Right ventricle myocardium inferior (tissue), 1 donor: ENCODE measurements at places on chromosomes 6 and 20. TPM values are rescaled to one million over a fixed set of nuclear protein-coding genes. Genes with fewer than 3 reads are reported as not detected.

The SERAC1 gene
- total RNA-seq, result 5.5 TPM

The TMEM200A gene
- not detected for total RNA-seq

The MYCT1 gene
- total RNA-seq, result 17.6 TPM

The CYP39A1 gene
- 4.8 TPM for total RNA-seq

The GPR63 gene
- total RNA-seq, result 0.65 TPM

The DZANK1 gene
- 1.1 TPM for total RNA-seq

GRCh38 chr6:41595166-41595565 is 43.1 kb upstream of the MDFI start:
- no peak for DNase-seq

DNA sequence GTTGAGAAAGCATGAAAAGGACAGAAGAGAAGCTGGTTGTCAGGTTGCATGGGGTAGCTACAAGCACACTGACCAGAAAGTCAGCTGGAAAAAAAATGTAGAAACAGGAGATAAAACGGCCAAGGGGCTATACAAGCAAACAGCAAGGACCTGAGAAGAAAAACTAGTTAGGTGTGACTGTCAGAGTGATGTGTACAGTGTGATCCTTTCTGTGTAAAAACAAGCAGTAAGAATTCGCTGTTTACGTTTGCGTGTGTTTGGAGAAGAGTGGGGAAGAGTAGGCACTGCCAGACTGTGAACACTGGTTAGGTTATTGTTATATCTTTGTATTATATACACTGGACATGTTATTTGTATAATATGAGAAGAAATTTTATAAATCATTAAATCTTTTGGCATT is 28.1 kb downstream of the PTPN1 start:
- no peak for DNase-seq

- DNase-seq, result no peak
Observed at GRCh38 chr6:134517868-134518267, 200.0 kb upstream of the SGK1 start.

GRCh38 chr20:44720997-44721784 is 6.0 kb downstream of the CCN5 start:
- DNase-seq, result peak; percentile 76

DNA sequence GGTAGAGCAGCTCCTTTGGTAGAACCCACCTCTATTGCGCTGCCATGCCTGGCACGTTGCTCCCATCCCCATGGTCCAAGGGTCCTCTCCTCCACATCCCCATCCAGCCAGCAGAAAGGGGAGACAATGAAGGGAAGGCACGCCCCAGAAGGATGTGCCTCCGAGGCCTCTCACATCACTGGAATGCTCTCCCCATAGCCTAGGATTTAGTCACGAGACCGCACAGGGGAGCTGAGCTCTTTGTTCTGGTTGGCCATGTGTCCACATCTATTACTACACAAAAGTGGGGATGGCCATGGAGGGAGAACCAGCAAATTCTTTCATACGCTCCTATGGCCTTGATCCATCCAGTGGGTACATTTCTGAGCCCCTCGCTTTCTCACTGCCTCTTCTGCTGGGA is 60.5 kb upstream of the SALL4 start:
- DNase-seq, result no peak

- DNase-seq, result no peak
Observed at GRCh38 chr6:111922454-111923297, 49.4 kb upstream of the FYN start.

DNA sequence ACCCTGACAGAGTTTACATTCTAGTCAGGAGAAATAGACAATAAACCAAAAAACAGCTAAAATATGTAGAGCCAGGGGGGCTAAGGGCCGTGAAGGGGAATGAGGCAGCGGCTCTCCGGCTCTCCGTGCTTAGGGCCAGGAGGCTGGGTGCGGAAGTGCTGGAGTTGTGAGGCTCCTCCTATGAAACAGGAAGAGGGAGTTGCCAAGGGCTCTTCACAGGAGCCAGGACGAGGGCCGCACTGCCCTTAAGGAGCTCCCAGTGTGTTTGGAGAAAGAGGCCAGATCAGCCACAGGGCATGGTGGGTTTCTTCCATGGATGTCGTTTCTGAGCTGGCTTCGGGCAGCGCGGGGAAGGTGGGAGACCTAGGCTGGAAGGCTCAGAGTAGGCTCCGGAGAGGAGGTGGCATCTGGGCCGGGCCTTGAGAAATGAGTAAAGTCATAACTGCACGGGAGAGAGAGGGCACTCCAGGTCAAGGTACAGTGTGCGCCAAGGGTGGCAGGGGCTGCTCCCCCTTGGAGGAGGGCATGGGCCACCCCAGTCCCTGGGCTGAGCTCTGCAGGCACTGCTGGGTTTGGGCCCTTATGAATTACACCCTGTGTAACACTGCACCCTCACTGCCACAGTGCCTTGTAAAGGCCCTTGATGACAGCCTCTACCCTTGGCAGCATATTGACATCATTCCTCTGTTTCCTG is 20.8 kb upstream of the MLN start:
- no peak for DNase-seq

GRCh38 chr20:33105316-33105924 is 26.0 kb downstream of the BPIFB4 start:
- no peak for DNase-seq

GRCh38 chr6:142907544-142907943 is 37.4 kb downstream of the HIVEP2 start:
- DNase-seq, result no peak

GRCh38 chr20:2866236-2866635 is 7.0 kb upstream of the PTPRA start:
- DNase-seq, result no peak

DNA sequence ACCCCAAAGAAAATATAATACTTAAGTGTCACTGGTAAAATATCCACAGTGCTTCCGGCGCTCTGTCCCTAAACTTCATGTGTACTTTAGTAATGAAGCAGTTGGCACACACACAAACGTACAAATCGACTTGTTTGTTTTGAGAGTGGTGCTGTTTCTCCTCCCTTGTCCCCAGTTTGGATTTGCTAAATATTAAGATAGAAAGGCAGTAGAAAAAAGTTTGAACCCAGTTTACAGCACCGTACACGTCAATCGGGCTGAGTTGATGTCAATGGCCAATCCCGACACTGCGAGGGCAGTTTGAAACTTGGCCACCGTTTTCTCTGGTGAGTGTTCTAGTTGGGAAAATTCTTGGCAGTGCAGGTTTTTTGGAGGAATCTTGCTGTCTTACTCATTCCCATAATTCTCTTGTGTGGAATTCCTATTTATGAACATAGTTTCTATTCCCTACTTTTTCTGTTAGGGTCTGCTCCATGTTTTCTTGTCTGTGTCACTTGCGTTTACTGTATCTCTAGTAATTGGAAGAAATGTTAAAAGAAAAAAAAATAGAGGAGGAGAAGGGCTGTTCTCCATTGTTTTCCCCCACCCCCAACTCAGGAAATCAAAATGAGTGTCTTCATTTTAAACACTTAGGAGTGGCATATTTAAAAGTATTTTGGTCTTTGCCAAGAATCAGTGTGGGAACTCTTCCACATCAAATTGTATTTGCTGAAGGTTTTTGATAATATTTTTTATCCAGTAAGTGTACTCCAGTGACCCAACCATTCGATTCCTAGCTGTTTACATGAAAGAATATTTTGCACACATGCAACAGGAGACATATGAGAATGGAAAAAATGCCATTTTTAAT is 72.3 kb downstream of the OR2B2 start:
- DNase-seq, result no peak

- DNase-seq, result no peak
Observed at GRCh38 chr6:13295576-13295975, 32.8 kb downstream of the TBC1D7 start.

- DNase-seq, result no peak
Observed at GRCh38 chr6:70537266-70537665, 29.5 kb upstream of the SDHAF4 start.

GRCh38 chr6:157645201-157645795 is 177.7 kb upstream of the SNX9 start:
- no peak for DNase-seq

GRCh38 chr20:41245086-41245707 is 72.3 kb downstream of the ZHX3 start:
- no peak for DNase-seq

DNA sequence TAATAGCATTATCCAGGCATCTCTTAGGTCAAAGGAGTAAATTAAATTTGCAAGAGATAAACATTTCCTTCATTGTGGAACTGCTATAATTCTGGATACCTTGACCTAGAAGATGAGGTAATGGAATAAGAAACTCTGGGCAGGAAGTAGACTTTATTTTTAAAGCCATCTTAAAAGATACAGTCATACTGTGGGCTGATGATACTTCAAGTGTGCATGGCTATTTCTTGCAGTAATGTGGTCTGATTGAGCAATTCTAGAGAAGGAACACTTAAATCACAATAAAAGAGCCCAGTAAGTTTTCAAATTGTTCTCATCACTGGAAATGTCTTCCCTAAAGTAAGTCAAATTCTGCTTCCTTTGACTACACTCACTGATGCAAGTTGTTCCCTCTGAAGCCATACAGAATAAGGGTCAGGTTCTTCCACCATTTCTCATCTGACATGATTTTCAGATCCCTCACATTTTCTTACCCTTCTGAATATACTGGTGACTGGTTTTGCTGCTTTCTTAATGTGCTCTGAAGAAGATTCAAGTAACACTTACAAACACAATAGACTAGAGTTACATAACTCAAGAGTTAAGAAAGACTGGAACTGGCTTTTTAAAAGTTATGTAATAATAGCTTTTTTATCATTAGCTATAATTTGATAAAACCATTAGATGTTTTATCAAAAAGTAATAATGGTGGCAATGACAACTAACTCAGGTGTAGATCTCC is 62.6 kb upstream of the TMEM244 start:
- no peak for DNase-seq

- DNase-seq, result no peak
Observed at GRCh38 chr20:51529081-51529681, 13.3 kb downstream of the NFATC2 start.

- DNase-seq, result no peak
Observed at GRCh38 chr20:44678242-44678641, 26.7 kb upstream of the ADA start.

DNA sequence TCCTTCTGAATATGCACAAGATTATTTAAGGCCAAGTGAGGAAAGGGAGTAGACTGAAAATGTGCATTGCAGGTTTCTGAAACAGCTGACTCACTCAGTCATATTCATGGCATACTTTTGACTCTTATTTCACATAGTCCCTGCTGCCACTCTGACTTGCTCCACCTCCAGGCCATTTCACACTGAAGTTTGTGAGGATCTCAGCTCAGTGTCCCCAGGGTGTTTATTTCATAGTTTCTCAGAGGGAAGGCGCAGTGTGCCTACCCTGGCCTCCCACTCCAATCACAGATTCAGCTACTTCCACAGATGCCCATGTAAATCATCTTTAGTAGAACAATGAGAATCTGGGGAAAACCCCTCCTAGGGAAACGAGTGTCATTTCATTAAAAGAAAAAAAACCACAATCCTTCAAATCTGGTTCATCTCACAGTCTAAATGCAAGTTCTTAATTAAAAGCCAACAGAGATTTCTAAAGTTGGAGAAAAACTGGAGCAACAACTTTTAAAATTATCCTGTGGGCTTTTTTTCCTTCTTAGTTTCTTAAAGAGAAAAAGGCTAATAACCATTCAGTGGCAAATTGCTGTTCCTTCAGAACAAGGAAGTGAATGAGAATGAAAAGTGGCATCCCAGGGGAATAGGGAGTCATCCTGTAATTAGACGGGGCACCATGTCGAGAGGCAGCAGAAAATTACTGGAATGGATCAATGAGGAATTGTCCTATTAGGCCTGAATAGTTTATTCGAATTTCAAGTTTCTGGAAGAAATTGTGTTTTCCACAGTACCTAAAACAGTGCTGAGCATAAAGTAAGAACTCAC is 133.6 kb downstream of the TFAP2B start:
- DNase-seq, result no peak

DNA sequence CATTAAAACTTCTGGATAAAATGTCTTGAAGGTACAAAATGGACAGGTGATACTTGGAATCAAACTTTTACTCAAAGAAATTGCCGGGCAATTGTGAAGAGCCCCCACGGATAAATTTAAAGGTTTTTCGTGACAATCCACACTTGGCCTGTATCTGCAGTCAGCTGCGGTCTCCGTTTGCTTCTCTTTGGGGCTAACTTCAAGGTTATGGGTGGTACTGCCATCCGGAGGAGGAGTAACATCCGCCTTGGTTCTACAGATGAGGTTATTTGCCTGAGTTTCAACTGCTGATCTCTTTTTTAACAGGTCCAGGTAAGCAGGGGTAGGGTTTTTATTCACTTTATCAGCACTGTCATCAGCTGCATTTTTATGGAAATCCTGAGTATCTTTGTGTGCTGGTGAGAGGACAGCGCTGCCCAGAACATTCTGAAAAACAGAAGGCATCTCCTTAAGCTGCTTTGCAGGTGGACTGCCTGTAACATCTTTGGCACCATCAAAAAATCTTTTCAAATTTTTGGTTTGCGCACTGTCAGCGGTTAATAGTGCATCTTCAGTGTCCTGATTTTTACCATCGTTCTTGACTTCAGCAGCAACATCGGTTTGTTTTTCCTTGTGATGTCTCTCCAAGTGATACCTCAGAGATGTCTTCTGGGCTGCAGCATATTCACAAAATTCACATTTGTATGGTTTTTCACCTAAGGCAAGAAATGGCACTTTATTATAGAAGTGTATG is 16.9 kb downstream of the ZNF217 start:
- no peak for DNase-seq

- no peak for DNase-seq
Observed at GRCh38 chr6:27667016-27667656, 194.2 kb upstream of the ZNF184 start.

GRCh38 chr20:42530855-42531448 is 658.8 kb downstream of the PTPRT start:
- no peak for DNase-seq

- no peak for DNase-seq
Observed at GRCh38 chr6:18090349-18090786, 32.1 kb downstream of the NHLRC1 start.

DNA sequence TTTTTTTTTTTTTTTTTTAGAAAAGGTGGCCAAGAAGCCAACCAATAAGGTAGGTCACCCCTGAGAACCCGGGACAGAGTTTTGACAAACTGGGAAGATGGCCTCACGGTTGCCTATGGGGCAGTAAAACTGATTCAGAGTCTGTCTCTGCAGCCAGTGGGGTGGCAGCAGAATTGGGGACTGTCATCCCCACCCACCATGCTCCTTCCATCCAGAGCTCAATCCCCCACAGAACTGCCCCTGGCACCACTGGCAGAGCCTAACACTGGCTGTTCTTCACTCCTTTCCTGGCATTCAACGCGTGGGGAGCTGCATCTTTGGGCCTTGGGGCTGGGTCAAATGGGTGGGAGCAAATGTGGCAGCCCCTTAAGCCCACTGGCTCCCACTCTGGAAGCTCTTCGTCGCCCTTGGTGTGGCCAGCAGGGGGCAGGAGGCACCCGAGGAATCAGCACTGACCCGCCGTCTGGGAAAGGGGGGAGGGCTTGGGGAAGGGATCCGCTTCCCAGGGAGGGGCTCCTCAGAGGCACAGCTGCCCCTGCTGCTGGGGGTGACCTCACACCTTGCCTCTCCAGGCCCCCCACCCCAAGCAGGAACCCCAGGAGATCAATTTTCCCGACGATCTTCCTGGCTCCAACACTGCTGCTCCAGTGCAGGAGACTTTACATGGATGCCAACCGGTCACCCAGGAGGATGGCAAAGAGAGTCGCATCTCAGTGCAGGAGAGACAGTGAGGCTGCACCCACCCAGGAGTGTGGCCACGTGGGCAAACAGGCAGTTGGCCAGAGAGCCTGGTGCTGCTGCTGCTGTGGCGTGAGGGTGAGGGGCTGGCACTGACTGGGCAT is 10.4 kb downstream of the CD40 start:
- no peak for DNase-seq
